ENCODE measurements at places on chromosomes 7 and 10. TPM values are rescaled to one million over a fixed set of nuclear protein-coding genes. Genes with fewer than 3 reads are reported as not detected.

INA gene
- 0.10 TPM for total RNA-seq

SLC16A12 gene
- total RNA-seq, result 0.57 TPM

GNGT1 gene
- not detected for total RNA-seq

AKR1C4 gene
- total RNA-seq, result not detected

CYP17A1 gene
- not detected for total RNA-seq

TCAF2 gene
- total RNA-seq, result 1.4 TPM

STEAP2 gene
- total RNA-seq, result 47.7 TPM

CRTAC1 gene
- 24.5 TPM for total RNA-seq

PKD1L1 gene
- 0.88 TPM for total RNA-seq

CPN1 gene
- not detected for total RNA-seq

SMO gene
- total RNA-seq, result 7.4 TPM

STX1A gene
- 3.4 TPM for total RNA-seq

MYL7 gene
- total RNA-seq, result not detected

DNA sequence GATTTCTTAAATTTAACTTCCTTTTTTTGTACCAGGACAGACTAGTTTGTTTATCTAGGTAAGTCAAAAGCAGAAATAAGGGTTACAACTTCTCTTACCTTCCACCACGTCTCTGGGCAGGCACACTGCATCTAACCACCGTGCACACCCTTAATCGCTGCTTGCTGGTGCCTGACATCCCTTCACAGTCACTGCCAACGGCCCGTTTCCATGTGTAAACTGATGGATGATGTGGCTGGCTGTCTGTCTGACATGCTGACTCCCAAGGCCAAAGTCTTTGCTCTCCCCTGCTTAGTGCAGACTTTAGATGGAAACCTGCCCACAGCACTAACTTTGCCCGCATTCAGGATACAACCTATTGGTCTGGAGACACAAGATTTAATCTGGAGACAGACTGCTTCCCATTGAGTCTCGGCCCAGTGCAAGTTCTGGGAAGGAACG lies 1.1 kb downstream of the TMEM273 start:
- no peak for DNase-seq

DNA sequence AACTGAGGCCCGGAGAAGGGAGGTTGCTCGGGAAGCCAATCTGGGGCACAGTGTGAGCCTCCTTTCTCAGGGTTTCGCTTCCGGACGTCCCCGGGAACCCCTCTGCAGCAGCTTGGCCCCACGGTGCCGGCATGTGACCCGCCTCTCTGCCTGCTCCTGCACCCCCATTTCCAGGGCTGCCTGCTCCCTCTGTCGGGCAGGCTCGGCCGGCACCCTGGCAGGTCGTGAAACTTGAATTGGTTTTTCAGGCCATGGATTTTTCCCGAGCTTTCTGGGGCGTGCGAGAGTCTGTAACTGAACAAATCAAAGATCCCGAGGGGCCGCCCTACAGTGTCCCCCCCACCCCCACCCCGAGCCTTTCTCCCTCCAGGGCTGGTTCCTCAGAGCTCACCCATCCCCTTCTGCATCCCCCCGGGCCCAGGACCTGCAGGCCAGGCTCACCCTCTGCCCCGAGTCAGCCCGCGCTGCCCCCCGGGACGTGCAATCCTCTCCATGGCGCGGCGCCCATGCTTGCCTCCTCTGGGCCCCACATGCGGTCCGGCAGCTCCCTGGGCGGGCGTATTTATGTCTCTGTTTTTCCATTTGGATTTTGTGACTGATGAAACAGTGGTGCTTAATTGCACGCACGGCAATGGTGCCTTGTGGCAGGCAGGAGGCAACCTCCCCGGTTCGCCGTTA lies 58.1 kb downstream of the UNCX start:
- peak; percentile 64 for DNase-seq

- no peak for DNase-seq
These were observed 980 bp upstream of the SH2B2 start for GRCh38 chr7:102285540-102286236.

- DNase-seq, result no peak
These were observed 433.9 kb downstream of the SORCS3 start for GRCh38 chr10:105075031-105075430.

DNA sequence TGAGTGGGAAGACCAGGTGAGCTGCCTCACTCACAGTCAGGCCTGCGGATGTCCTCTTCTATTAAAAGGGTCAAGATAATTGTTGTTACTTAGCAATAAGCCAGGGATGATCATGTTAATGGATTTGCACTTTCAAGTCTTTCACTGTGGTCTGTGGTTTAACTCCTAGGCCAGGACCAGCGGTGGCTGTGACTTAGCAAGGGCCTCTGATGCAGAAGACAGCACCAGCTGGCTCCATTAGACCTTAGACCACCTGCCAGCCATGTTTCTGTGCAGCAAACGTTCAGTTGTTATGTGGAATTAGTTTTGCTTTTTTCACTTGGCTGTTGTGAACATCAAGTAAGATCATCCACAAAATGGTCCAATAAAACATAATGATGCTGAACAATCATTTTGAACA lies 537.3 kb downstream of the TNS3 start:
- no peak for DNase-seq

GRCh38 chr10:114638821-114639625 lies 19.1 kb downstream of the ABLIM1 start:
- DNase-seq, result no peak

- DNase-seq, result no peak
These were observed 272.9 kb downstream of the MAGI2 start for GRCh38 chr7:79180533-79180932.

GRCh38 chr7:15801041-15801440 lies 114.6 kb upstream of the MEOX2 start:
- DNase-seq, result no peak

DNA sequence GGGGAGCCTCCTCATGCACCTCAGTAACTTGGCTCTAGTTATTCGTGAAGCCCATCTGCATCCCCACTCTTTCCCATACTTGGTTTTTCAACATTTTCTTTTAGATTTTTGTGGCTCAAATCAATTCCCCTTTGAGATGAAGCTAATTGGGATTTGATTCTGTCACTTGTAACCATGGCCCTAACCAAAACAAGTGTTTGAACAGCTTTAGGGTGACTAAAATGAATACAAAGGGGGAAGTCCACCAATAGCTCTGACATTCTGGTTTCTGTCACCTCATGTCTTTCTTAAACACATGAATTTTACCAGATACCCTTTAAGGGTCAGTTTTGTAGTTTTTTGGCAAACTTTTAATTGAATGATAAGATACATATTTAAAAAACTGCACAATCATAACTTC lies 87.0 kb downstream of the PCGF5 start:
- no peak for DNase-seq

GRCh38 chr10:57593983-57594573 lies 673.6 kb downstream of the IPMK start:
- DNase-seq, result no peak

DNA sequence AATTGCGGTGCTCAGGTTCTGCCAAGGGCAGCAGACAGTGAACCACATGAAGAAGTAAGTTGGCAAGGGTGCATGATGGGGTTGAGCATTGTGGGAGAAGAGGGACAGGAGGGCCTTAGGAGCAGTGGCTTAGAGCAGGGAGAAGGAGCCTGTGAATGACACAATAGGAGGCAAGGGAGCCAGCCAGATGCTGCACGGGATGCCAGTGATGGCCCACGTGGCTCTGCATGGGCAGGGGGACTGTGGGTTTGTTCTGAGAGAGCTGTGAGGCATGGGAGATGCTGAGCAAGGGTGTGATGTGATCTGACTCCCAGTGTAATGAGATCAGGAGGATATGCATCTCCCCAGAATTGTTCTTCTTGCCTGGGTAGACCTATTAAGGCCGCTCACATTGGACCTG lies 60.9 kb downstream of the C10orf90 start:
- no peak for DNase-seq

DNA sequence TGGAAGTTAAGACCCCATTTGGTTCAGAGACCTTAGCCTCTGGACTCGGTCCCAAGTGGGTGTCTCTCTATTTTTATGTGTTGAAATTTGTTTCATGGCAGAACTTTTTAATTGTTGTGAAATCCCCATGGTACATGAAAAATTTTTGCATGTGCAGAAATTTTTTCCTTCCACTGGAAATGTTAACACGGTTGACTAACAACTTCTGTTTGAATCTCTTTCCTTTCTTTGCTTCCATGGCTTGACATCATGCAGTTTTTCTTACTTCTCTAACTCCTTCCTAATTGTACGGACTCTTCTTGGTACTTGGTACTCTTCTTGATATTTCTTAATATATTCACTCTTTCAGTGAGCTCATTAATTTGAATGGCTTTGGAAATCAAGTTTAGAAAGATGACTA lies 18.3 kb downstream of the MDFIC start:
- DNase-seq, result no peak

DNA sequence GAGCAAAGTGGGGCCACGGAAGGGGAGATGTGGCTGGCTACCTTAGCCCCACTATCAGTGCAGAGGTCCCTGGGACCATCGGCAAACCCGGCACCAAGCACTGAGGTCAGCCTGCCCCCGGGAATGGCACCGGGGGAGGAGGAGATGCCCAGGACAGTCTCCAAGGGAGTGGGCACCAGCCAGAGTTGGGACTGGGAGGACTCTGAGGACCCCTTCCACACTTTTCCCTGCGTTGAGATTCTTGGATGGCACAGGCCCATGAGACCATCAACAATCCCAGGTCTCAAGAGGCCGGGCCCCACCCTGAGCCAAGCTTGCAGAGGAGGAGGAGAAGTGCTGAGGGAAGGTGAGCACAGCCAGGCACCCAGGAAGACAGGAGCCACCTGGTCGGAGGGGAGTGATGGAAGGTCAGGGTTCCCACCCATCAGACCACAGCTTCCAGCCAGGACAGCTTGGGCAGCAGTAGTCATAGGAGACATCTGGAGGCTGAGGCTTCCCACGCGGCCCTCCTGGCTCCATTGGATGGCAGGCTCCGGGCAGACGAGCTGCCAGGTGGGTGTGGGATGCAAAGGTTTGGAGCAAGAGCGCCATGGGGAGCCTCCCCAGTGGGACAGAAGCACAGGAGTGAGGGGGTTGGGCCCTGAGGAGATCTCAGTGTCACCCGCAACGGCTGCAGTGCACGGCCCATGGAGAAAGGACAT lies 2.6 kb upstream of the OPN4 start:
- DNase-seq, result peak; percentile 72

- DNase-seq, result no peak
These were observed 266.0 kb downstream of the GRID1 start for GRCh38 chr10:86100581-86101061.

DNA sequence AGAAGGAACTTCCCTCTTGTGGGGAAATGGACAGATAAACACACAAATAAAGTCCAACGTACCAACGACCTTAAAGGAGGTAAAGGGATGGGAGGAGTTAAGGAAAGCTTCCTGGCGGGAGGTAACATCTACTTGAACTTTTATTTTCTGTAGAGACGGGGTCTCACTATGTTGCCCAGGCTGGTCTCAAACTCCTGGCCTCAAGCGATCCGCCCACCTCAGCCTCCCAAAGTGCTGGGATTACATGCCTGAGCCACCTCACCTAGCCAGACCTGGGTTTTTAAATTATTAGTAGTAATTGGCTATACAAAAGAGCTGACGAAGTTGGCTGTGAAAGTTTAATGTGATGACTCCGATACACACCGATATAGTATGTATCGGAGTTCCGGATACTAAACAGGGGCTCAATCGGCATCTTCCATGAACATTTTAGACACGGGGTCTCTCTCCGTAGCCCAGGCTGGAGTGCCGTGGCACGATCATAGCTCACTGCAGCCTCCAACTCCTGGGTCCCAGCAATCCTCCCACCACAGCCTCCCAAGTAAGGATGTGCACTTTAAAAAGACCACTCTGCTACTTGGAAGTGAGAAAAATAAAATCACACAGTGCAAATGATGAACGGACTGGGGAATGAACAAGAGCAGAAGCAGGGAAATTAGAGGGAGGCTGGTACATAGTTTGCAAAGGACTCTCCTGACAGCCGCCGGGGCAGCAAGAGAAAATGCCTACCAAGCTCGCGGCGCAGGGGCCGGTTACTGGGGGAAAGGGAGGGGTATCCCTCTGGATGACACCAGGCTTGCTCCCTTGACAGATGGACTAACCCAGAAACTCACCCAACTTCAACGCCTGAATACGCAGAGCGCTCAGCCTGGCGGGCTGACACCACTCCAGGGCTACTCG lies 1.0 kb downstream of the BCL7B start:
- DNase-seq, result no peak

DNA sequence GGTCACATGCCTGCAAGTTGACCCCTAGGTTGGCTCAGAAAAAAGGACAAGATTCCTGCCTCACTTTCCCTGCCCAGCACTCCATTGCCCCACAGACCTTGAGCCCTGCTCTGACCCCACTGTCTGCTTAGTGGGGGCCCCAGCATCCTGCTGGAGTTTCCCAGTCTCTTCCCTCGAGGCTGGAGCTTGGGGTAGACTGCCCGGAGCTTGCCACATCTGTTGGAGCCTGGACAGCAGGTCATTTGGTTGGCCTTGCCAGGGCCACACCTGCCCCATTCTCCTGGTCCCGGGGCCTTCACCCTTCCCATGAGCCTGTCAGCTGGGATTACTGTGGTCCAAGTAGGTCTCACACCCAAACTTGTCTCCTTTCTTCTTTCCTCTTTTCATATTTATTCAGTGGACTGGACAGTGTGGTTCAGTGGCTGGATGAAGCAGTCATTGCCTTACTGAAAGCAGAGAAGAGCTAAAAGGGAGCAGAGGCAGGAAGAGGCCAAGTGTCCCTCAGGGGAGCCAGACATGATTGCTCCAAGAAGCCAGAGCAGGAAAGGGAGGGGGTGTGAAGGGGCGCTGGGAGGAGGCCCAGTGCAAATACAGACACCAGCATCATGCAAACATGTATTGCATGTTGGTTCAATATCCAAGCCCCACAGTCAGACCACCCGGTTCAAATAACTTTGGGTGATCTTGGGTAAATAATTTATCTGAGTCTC lies 56.2 kb upstream of the CACUL1 start:
- DNase-seq, result no peak

- no peak for DNase-seq
These were observed 133.4 kb downstream of the LRRC4 start for GRCh38 chr7:127897704-127898454.

- DNase-seq, result no peak
These were observed 55.6 kb downstream of the CHCHD3 start for GRCh38 chr7:133026210-133026859.
